ENCODE measurements at places on chromosomes 2 and 18.

GRCh38 chr2:192196421-192197194 is 1.9 kb upstream of the TMEFF2 start:
- no peak for DNase-seq

- DNase-seq: no peak
Measured at GRCh38 chr2:29110916-29111535, 4.2 kb upstream of the CLIP4 start.

DNA sequence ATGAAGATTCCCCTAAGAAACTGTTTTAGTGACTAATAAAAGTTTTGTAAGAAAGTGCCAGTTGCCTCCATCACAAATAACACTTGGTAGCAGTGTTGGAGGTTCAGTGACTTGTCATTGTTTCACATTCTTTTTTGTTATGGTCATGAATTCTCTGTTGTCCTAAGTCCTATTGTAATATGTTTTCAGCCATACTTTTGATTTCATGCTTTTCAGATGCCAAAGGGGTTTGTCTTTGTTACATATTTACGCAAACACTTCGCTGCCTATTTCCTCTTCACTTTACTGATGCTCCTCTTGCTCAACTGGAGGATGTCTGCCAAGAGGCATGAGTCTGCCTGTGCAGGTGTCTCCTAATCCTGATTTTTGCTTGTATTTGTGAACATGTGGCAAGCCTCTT is 66.6 kb downstream of the PHLPP1 start:
- no peak for DNase-seq

DNA sequence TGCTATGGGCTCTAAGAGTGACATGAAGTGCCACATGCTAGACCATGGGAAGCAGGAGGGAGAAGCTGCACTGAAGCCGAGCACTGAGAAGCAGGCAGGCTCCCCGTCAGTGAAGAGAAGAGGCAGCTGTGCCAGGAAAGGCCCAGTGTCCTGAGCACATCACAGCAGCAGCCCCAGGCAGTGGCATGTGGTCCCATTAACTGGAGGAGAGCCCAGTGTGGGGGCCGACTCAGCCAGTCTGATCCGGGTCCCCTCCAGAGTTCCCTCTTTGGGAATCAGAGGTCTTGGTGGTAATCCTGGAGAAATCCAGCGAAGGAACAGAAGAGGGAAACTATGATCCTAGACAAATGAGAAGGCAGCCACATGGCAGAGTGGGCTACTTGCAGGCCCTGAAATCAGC is 96.7 kb upstream of the ACAA2 start:
- no peak for DNase-seq

- DNase-seq: no peak
Measured at GRCh38 chr2:236400594-236401360, 136.6 kb upstream of the ASB18 start.

- no peak for DNase-seq
Measured at GRCh38 chr18:50401888-50402287, 27.0 kb downstream of the SKA1 start.

- DNase-seq: no peak
Measured at GRCh38 chr2:121363632-121364420, 78.8 kb upstream of the TFCP2L1 start.

DNA sequence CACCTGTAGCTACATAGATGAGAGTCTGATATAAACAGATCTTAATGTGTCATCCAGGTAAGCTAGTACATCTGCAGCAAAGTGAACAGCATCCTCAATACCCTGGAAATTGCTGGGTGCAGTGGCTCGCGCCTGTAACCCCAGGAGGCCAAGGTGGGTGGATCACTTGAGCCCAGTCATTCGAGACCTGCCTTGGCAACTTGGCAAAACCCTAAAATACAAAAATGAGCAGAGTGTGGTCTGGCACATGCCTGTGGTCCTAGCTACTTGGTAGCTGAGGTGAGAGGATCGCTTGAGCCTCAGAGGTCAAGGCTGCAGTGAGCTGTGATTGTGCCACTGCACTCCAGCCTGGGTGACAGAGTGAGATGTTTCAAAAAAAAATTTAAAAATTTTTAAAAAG is 233.9 kb upstream of the SP5 start:
- no peak for DNase-seq

DNA sequence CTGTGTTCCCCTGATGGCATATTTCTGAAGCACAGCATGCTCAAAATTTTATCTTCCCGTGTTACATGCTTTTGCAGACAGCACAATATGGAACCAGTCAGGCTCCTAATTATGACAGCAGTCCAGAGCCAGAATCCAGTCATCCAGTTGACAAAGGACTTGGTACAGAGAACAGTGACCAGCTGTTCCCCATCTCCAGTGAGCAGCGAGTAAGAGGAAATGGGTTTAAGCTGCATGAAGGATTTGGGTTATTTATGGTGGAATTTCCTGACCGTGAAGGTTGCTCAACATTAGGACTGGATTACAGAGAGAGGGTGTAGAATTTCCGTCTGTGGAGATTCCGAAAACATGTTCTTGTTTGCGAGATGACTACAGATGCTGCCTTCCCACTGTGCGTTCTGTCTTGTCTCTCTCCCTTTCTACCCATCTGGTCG is 24.4 kb downstream of the SGPP2 start:
- no peak for DNase-seq

- DNase-seq: peak; percentile 99
Measured at GRCh38 chr18:58101291-58101794, 57.3 kb downstream of the NEDD4L start.

GRCh38 chr18:40874233-40874632 is 1080.8 kb upstream of the PIK3C3 start:
- no peak for DNase-seq

DNA sequence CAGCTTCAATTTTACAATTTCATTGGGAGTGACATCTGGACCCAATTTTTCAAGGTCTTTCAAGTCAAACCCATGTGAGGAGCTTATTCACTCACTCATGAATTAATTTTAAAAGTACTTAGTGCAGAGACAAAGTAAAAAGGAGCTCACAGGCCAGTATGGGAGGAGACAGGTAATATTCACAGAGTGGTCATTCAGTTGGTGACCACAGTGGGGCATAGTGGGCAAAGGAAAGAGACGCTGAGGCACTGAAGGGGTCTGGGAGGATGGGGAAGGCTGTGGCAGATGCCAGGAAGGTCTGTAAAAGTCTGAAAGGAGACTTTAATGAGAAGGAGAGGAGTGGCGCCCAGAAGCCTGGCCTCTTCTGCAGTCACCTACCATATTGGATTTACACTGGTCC is 76.0 kb downstream of the CD8B2 start:
- no peak for DNase-seq

DNA sequence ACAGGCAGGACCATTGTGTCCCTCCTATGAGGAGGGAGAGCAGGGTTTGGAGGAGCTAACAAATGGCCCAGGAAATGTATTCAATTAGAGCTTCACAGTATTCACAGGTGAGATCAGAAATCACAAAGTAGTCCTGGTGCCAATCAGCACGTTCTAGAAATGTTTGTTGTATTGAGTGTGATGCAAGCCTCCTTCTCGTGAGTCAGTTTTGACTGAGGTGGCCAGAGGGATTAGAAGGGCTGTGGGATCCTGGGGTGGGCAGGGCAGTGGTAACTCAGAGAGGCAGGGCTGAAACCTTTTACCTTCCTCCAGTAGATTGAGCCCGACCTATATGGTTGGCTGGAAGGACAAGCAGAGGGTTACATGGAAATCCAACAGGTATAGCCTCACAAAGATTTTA is 95.0 kb downstream of the BOD1L2 start:
- DNase-seq: no peak

- peak; percentile 22 for DNase-seq
Measured at GRCh38 chr18:49697757-49698524, 115.4 kb downstream of the ACAA2 start.

DNA sequence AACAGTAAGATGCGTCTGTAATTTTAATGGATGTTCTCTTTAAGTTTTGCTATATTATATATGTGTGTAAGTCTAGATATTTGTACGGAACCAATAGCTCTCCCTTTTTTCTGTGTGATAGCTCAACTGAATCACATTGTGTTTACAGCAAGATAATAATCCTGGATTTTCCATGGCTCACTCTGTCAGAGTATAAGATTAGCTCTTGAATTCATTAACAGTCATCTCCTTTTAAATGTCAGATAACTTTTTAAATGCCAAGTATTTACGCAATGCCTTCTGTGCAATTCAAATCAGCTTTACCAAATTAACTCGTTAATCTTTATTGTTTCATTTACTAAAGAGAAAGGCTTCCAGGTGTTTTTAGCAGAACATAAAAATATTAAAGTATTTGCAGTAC is 76.9 kb downstream of the KIAA2012 start:
- DNase-seq: no peak

GRCh38 chr2:44230378-44230777 is 44.9 kb upstream of the SLC3A1 start:
- no peak for DNase-seq

Data from NCI-H526 treated with DMSO at 0.1 percent for 48 hours (cell line).